Right ventricle myocardium superior (tissue), 1 donor: ENCODE measurements at places on chromosomes 2 and 18.

GRCh38 chr2:102310964-102311640, at the start of gene IL1RL1:
Gene IL1RL1 (plus strand): TSS chr2:102311563. CDS start chr2:102338265, 26,702 bp downstream.
- no peak for DNase-seq

GRCh38 chr2:179410552-179411356, 146.1 kb upstream of the SESTD1 start:
- DNase-seq: no peak

- DNase-seq: no peak
Observed at GRCh38 chr2:31296641-31297287, 62.8 kb downstream of the EHD3 start.

DNA sequence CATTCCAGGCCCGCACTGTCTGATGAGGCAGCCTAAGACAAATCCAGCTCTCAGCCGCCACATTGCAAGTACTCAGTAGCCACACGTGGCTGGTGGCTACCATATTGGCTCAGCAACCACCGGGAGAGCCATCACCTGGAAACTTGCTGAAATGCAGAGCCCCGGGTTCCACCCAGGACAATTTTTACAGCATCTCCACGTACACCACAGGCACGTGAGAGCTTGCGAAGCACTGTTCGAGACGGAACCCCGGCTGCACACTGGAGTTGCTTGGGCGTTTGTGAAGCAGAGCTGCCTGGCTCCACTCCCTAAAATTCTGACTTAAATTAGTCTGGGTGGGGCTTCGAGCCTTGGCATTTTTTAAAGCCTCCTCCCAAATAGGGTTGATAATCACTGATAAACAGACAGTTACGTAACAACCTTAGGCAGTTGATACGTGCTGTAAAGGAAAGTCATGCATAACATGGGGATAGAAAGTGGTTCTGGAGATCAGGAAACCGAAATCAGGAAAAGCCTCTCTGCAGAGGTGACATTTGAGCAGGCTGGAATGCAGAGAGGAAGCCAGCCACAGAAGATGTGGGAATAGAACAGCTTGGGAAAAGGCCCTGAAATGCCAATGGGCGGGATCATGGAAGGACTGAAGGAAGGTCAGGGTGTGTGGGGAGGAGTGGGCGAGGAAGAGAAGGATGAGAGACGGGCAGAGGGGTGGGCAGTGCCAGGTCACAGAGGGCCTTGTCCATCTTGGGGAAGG, 6.2 kb downstream of the ASAP2 start:
- no peak for DNase-seq

GRCh38 chr2:59745085-59745484, 808.4 kb downstream of the BCL11A start:
- DNase-seq: no peak

- DNase-seq: no peak
Observed at GRCh38 chr18:57850063-57850462, 46.9 kb upstream of the ATP8B1 start.

DNA sequence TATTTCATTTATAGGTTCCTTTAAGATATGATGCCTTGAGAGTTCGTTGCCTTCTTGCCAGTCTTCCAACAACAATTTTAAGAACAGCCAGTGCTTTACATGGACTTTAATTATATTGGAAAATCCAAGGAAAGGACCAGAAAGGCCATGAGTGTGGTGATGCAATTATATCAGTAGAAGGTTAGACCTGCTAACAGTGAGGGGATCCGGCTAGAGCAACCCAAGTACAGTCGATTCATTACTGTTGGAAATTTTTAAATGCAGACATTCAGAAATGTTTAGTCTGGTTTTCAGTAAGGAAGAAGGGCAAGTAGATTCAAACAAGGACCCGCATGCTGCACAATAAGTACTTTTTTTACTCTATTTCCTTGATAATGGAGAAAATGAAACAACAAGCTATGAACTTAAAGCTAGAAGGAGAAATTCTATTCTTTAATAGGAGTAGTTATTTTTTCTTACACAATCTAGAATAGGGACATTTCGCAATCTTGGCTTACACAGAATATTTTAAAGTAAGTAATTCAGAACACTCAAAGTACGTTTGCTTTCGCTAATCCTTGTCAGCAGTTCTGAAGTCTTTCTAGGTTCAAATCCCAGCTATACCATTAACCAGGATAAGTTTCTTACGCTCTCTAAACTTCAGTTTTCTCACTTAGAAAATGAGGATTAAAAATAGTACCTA, 405.5 kb downstream of the MEIS1 start:
- no peak for DNase-seq
